Stimulated activated CD8-positive, alpha-beta memory T cell treated with anti-CD3 and anti-CD28 coated beads, Interleukin-2, amount 100 ng/mL, for 1 hour (primary cell): ENCODE measurements at places on chromosomes 1 and 21.

DNA sequence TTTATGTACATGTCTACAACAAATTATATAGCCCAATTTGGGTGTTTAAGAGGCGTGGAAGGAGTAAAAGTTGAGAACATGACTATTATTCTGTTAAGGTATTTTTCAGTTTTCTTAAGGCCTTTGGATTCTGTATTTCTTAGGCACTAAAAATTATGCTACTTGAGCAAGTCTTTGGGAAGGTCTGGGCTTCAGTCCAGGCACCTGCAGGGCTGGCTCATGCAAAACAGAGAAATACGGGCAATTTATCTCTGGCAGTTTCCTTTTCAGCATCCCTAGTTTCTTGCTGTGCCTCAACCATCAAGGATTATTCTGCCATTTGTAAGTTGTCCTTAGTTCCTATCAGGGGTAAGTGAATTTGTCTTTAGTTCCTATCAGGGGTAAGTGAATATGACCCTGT, 358.8 kb upstream of the B3GALT2 start:
- DNase-seq = no peak

- DNase-seq = no peak
These were observed 15.9 kb upstream of the ELOA start for GRCh38 chr1:23727362-23727811.

- DNase-seq = no peak
These were observed 16.4 kb downstream of the IGFN1 start for GRCh38 chr1:201207046-201207445.

DNA sequence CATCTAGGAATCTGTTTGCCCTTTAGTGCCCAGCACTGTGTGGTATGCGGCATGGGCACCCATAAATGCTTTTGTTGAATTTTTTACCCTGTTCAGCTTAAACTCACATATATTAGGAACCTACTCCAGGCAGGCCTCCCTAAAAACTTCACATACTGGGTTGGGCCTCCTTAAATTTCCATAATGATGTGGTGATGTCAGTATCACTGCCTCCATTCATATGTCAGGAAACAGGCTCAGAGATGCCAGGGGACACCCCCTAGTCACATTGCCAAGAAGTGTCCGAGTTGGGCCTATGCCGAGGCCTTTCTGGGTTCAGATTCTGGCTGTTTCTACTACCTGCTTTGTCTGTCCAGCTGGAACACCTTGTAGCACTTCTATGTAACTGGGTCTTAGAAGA, 55.7 kb upstream of the RUNX3 start:
- DNase-seq = no peak

DNA sequence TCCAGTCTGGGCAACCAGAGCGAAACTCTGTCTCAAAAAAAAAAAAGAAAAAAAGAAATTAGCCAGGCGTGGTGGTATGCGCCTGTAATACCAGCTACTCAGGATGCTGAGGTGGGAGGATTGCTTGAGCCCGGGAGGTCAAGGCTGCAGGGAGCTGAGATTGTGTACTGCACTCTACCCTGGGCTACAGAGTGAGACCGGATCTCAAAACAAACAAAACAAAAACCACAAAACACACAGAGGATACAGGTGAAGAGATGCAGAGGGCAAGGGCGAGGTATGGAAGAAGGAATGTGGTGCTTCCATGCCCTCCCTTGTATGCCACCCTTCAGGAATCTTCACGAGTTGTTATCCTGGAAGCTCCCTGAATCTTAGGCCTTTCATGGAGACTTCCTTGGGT, 68.5 kb downstream of the NDUFS5 start:
- no peak for DNase-seq

DNA sequence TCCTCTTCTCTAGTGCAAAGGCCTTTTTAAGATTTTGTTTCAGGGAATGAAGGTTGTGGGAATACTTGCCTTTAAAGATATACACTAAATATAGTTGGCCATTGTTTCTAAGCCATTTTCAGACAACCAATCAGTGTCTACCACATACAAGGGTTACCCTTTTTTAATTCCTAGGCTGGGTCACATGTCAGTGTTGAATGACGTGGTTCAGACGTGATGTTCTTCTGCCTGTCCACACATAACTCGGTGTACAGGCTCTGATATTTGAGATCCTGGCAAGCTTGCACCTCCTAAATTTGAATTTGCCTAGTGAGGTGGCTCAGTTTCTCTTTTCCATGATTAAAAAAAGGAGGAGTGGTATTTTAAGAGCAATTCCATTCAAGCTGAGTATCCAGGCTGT, 38.8 kb downstream of the DTL start:
- DNase-seq = no peak

DNA sequence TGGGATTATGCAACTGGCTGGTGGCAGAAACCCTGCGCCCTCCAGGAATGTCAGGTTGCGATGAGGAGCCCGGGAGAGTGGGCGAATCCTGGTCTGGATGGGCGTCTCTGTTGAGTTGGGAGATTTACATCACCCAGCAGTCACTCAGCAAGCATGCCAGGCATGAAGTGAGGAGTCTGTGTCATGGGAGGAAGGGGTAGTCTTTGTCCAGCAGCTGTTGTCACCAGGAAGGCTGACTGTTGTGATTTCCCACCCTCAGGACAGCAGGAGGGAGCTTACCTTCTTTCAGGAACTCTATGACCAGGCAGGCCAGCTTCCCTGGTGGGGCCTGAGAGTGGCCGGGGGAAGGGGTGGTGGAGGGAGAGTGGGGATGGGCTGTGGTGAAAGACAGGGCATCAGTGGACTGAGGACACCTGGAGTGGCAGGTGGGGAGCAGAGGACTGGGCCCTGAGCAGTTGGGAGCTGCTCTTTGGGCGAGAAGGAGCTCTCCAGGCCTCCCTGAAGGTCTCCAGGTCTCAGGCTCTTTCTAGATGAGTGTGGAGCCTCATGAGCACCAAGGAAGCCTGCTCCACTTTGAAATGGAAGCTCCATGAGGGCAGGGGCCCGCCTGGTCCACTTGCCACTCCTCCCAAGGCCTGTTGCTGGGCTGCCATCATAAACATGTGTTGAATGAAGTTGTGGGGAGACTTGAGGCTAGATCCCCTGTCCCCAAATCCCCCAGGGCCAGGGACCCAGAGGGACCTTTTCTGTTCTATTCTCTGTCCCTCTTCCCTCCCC, 21.3 kb upstream of the PKP1 start:
- no peak for DNase-seq

DNA sequence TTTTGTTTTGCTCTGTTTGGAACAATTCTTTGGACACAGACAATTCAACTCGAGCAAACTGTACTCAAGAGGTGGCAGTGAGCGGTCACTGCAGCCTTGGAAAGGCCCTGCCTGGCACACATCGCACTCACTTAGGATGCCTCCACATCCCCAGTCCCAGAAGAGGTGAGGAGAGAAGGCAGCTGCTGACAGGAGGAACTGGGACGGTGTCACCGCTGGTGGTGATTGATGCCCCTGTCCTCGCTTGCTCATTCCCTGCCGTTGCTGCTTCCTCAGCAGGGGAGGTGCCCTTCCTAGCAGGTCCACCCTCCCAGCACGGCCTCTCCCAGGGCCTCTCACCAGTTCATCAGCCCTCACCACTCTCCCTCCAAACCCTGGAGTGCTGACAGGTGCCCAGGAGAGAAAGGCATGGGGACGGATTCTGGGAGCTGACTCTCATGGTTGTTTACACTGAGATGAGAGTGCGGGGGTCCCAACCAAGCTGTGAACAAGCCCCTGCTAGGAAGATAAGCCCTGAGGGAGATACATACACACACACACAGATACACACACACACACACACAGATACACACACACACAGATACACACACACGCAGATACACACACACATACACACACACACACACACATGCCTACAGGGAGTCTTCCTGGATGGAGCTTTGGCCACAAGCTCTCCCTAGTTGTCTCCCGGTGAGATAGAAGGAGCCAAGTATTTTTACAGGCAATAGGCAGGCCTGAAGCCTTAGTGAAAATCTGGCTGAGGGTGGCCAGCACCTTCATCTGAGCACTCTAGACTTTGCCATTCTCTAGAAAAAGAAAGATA, 101.1 kb downstream of the CDC7 start:
- no peak for DNase-seq

DNA sequence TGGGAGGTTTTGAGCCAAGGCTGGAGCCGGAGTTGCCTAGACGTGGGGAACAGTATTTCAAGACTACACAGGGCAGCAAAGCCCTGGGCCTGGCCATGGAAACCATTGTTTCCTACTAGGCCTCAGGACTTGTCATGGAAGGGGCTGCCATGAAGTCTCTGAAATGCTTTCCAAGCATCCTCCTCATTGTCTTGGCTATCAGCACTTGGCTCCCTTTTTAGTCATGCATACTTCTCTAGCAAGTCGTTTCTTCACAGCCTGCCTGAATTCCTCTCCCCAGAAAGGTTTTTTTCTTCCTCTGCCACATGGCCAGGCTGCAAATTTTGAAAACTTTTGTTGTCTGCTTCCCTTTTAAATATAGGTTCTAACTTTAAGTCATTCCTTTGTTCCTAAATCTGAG, 406.6 kb upstream of the TMPRSS15 start:
- DNase-seq = no peak

- DNase-seq = no peak
These were observed at the start of gene LBR for GRCh38 chr1:225427235-225428067. LBR (minus strand) TSS chr1:225428038; CDS start chr1:225424075, 3,963 bp downstream.

DNA sequence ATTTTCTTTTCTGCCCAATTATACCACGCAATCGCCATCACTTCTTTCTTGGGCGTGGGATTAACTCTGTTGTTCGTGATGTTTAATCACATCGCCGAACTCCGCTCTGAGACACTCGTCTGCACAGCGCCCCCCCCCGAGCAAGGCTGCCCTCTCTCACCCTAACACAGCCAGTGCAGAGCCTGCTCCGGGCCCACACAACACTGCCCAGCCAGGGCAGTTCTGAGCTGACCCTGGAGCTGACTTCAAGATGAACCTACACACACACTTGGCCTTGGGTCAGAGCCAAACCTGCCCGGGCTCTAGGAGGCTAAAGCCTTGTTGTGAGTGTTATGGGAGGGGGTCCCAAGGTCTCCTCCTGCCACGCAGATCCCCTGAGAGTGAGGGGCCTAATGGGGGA, 64.6 kb upstream of the LRP8 start:
- no peak for DNase-seq

DNA sequence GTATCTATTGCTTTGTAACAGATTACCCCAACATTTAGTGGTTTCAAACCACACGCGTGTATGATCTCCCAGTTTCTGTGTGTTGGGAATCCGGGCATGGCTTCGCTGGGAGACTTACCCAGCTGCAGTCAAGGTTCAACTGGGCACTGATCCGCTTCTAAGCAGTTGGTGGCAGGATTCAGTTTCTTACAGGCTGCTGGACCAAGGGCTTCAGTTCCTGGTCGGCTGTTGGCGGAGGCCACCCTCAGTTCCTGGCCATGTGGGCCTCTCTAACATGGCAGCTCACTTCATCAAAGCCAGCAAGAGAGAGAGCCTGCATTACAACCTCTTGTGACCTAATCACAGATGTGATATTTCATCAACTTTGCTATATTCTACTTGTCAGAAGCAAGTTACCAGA, 53.8 kb upstream of the NEK2 start:
- no peak for DNase-seq

- DNase-seq = no peak
These were observed 56.6 kb downstream of the MAB21L3 start for GRCh38 chr1:116167625-116168276.

DNA sequence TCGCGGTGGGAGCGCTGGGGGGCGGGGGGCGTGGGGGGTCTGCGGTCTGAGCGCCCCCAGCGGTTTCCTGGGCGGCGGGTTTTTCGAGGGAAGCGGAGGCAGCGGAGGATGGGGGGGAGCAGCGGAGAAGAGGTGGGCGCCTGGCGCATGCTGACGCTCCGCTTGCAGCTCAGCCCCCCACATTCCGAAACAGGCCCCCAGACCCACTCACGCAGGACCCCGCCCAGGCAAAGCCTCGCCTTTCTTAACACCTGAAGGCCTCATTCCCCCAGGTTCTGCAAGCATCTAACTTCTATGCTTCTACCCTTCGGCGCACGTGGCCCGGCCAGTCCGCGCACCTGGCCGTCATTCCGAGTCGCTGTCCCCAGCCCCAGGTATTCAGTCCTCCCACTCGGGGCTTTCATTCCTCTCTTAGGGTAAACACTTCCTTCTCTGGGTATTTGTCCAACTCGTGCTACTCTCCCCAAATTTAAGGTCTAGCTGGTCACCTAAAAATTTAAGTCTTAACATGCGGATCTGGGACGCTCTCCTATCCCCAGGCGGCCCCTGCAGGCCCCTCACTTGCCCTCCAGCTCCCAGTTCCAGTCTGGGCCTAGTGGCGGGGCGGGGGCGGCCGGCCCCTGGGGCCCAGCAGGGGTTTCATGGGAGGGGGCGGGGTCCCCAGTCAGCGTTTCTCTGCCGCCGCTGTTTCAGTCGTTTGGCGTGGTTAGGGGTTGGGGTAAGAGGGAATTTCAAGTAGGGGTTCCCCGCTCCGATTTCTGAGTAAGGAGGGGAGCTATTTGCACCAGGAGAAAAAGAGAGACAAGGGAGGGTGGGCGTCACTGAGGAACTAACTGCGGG, 2.8 kb upstream of the ZBTB7B start:
- DNase-seq = no peak

DNA sequence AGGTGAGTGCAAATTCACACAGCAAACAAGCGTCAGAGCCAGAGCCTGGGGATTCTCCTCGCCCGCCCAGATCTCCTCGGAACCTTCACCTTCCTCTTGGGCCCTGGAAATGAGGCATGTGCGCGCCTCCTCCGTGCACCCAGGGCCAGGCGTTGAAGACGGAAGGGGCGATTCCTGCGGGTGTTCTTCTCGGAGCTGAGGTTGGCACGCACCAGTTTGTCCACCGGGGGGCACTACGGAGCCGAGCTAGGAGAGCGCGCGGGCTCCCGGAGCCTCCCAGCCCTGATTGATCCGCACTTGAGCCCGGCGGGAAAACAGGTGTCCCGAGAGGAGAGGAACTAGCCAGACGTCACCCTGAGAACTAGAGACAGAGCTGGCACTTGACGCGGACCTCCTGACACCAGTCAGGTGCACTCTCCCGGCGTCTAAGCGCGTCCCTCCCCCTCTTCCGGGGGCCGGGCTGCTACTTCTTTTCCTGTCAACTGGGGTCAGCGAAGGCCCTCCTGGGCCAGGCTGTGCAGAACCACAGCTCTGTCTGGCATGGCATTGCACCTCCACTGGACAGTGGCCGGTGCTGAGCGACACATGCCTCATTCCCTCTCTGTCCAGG, 18.3 kb upstream of the SERINC2 start:
- peak; percentile 62 for DNase-seq
